ENCODE measurements at places on chromosomes 6 and 20.

DNA sequence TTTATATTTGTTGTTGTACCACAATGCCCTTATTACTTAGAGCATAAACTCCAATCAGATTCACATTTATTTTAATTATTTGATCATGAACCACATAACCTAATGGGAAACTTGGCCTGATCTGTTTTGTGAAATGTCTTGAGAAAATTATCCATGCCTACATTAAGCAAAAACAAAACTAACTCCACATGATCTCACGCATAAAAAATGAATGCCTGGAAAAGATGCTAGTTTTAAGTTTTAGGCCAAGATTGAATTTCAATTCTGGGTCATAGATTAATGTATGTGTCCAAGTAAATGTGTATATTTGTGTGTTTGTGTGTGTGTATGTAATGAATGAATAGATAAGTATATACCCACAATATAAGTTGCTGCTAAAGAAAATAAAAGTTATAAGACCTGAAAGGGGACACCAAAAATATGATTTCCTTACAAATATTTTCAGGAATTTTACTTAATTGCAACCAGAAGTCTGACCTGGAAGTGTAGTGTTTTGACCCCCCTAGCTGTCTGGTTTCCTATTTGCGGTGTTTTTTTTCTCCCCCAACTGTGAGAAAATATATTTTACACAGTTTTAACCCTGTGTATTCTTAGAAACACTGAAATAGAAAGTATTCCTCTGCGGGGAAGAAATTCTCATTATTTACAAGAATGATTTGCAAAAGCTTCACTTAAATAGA lies 97.2 kb downstream of the JAG1 start:
- DNase-seq: no peak

GRCh38 chr6:165486183-165487137 lies 176.6 kb downstream of the PDE10A start:
- no peak for DNase-seq

DNA sequence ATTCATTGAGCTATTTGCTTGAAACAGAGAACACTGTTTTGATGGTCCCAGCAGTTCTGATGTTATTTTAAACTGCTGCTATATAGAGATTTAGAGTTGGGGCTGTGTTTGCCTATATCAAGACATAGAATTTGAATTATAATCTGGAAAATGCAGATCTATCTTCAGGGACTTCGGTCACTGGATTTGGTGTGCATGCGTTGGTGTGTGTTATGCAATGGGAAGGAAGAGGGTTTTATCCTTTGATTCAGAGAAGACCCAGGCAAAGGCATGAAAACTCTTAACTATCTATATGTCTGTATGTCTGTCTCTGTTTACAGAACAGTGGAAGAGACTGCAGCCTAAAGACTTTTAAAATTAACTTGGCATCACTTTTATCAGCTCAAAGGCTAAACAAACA lies 2.0 kb downstream of the ADGRB3 start:
- no peak for DNase-seq

DNA sequence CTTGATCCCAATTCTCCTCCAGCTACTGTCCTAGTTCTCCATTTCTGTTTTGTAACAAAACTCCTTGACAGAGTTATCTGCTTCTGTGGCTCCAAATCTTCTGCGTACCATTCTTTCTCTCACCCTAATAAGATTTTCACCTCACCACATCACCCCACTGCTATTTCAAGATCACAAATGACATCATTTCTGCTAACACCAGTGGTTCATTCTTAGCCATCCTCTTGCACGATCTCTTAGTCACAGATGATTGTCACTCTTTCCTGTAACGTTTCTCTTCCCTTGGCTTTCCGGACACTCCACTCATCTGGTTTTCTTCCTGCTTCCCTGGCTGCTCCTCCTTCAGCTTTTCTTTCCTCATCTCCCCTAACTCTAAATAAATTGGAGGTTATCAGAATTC lies 56.8 kb upstream of the FABP7 start:
- DNase-seq: no peak

- no peak for DNase-seq
These were observed 83.4 kb downstream of the ZNF217 start for GRCh38 chr20:53510262-53510661.

DNA sequence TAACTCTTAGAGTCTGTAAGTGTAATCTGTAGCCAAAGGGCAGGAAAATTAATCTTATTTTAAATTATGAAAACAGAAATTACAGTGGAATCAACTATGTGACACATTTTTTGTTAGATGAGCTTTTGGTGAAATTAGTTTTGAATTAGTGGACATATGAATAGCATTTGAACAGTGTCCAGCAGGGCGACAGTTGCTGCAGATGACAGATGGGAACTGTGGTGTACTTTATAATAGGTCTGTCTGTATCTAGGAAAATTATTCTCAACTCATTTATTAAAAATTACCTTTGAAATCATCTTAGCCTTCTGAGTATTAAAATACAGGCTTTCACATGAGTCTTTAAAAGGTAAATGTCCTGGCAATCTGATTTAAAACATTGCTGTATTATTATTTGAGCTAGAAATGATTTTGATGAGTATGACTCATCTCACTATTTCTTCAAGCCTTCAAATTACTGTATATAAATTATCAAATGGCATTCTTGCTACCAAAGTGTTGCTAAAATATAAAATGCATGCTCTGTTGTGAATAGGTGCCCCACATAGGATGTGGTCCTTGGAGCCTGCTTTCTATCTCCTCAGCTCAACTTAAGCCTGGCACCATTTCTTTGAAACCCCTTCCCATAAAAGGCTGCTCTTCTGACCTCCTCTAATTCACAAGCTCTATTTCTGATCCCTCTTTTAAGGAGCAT lies 150.4 kb downstream of the C6orf58 start:
- DNase-seq: no peak

- DNase-seq: no peak
These were observed 92.7 kb downstream of the EYA4 start for GRCh38 chr6:133333852-133334251.

- no peak for DNase-seq
These were observed 174.7 kb upstream of the PROKR2 start for GRCh38 chr20:5491455-5491854.

DNA sequence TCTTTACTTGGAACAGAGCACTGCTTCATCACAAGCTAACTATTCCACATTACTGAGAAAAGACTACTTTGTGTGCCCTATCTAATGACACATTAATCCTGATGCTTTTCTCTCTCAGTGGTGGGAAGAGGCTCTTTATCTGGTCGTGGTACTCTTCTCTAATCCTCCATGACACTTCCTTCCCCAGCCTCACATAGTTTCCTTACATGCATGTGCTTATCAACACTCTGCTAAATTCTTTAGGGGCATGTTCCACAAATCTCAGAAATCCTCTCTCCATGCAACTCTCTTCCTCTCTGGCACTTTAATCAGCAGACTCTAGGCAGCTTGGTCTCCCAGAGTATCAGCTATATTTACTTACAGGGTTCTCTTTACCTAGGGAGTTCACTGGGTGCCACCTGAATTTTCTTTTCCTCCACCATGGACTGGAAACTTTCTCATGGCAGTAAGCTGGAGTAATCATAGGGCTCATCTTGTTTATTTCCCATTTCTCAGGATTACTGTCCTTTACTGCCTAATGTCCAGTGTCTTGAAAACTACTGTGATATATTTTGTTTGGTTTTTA lies 27.0 kb upstream of the SLC22A2 start:
- DNase-seq: no peak

- no peak for DNase-seq
These were observed 712.0 kb upstream of the NRSN1 start for GRCh38 chr6:23414051-23414445.

GRCh38 chr6:48027704-48028435 lies 83.1 kb downstream of the PTCHD4 start:
- DNase-seq: no peak

DNA sequence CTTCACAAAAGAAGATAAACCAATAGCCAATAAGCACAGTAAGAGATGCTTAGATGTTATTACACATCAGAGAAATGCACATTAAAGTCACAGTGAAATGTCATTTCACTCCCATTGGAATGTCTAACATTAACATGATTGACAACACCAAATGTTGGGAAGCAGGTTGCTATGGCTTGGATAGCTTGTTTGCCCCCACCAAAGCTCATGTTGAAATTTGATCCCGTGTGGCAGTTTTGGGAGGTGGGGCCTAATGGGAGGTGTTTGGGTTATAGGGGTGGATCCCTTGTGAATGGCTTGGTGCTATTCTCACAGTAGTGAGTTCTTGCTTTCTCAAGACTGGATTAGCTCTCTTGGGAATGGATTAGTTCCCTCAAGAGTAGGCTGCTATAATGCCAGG lies 44.8 kb downstream of the MRAP2 start:
- no peak for DNase-seq

DNA sequence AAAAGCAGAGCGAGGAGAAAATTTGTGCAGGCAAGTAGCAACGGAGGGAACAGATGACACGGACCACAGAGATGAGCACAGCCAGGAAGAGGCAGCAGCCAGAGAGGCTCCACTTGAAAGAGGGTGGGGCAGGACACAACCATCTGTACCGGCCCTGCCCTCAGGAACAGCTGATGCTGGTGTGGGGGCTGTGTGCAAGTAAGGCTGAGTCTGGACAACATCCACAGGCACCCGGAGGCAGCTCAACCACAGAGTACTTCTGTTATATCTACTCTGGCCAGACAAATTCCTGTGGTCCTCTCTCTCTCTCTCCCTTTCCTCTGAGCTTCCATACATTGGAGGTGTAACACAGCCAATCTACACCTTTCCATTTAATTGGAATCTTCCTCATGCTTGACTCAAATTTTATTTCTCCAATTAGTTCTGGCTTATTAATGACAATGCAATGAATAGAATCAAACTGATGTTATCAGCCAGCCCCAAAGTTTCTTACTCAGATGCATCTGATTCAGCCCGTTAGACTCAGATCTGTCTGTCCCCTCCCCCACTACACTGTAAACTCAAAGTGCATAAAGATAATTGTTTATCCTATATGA lies 24.9 kb downstream of the KIF13A start:
- DNase-seq: no peak

DNA sequence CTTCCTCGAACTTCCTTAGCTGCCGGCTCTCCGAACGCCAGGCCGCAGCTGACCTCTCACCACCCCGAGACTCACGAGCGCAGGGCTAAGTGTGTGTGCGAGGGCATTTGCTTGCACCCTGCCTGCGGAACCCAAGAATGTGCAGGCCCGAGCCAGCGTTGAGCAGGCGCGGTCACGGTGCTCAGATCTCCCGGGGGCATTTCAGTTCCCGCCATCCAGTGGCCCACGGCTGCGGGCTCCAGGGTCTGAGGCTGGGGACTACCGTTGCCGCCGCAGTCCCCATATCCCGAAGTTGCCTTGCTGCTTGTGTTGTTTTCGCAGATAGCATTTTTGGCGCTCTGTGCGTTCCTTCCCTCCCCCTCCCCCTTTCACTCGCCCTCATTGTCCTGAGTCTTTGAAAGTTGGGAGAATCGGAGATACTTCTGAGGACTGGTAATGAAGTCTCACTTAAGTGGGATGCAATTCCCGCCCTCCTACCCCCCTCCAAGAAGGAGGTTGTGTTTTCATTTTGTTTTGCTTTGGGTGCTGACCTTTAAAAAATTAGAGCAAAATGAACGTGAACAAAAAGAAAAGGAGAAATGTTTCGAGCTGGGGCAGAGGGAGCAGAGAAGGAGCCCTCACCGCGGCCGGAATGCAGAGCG lies 1.7 kb downstream of the NR2E1 start:
- no peak for DNase-seq

DNA sequence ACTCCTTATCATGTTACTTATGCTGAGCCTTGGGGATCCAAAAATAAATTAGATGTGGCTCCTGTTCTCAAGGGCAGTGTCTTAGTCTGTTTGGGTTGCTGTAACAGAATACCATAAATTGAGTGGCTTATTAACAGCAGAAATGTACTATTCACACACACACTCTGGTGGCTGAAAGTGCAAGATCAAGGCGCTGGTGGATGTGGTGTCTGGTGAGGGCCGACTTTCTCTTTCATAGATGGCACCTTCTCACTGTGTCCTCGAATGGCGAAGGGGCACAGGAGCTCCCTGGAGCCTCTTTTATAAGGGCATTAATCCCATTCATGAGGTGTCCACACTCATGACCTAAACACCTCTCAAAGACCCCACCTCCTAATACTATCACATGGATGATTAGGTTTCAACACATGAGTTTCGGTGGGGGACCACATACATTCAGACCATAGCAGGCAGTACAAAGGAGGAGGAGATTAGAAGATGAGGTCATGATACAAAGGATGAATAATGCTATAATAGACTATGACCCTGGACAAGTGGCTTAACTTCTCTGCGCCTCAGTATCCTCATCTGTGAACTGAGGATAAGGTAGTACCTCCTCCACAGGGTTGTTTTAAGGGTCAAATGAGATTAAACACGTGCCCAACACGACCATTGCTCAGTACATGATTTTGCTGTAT lies 34.1 kb downstream of the RPP40 start:
- DNase-seq: no peak

DNA sequence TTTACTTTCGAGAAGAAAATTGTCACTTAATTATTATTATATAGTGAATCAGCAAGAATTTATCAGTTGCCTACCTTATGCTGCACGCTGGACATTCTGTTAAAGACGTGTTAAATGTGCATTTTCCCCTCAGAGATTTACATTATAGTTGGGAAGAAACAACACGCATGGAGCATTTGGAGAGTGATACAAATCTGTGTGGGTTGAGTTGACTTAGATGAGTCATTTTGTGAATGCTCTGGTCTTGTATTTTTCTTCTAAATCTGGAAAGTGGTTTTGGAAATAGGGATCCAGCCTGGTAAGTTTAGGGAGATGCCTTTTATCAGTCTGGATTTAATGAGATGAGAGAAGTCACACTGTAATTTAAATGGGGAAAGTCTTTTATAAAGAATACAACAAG lies 24.0 kb upstream of the SMIM26 start:
- DNase-seq: no peak

DNA sequence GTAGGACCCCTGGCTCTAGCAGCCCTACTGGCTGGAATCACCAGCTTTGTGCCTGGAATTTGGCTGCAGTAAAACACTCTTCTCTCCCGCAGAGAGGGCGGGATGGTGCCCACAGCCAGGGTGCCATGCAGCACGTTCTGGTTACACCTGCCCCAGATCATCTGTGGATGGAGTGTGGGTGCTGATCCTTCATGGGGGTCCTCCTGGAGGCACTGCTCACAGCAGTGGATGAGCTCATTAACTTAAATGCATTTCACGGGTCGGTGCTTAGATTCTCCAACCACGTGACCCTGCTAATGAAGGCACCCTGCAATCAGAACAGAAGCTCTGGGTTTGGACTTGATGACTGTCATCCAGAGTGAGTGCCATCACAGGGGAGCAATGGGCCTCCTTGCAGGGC lies 138.6 kb upstream of the AFDN start:
- DNase-seq: no peak

DNA sequence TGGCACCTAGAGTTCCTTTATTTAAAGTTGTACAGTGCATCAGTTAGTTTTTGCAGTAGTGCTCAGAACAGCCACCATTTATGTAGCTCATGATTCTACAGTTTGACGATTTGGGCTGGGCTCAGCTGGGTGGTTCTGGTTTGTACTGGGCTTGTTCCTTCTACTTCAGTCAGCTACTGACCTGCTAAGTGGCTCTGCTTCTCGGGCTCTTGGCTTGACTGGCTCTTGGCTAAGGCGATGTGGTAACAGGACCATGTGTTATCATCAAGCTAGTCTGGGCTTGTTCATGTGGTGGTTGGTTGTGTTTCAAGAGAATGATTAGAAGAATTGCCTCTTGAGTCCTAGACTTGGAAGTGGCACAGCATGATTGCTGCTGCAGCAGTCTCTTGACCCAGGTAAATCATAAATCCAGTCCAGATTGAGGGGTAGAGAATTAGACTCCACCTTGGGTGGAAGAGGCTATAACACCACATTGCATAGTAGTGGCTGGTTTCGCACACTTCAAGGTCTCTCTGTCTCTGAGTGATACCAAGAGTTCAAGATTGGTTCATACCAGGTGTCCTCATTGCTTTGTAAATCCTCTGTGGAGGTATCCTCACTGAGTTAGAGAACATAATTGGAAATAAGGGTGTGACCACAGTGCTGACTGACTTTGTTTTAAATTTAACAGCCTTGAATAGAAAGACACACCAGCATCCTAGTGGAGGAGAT lies 253.0 kb downstream of the ARID1B start:
- DNase-seq: no peak
